ENCODE measurements at places on chromosomes 6 and 20.

GRCh38 chr20:35104685-35105295 lies 12.2 kb upstream of the TRPC4AP start:
- DNase-seq: no peak

- no peak for DNase-seq
These were observed 51.9 kb downstream of the RNF217 start for GRCh38 chr6:125013938-125014660.

GRCh38 chr6:56524891-56525703 lies 117.6 kb downstream of the DST start:
- DNase-seq: no peak

GRCh38 chr6:35040398-35040797 lies 100.7 kb downstream of the TCP11 start:
- DNase-seq: no peak

GRCh38 chr6:148857798-148858390 lies 111.1 kb downstream of the UST start:
- no peak for DNase-seq

- no peak for DNase-seq
These were observed 59.7 kb downstream of the PFDN4 start for GRCh38 chr20:54267483-54268003.
